ENCODE measurements at places on chromosomes 5 and 9.

- DNase-seq = peak; percentile 36
These were observed 80.1 kb downstream of the COL15A1 start for GRCh38 chr9:99023831-99024230.

- no peak for DNase-seq
These were observed 615.0 kb upstream of the RIOK2 start for GRCh38 chr5:97797994-97798451.

DNA sequence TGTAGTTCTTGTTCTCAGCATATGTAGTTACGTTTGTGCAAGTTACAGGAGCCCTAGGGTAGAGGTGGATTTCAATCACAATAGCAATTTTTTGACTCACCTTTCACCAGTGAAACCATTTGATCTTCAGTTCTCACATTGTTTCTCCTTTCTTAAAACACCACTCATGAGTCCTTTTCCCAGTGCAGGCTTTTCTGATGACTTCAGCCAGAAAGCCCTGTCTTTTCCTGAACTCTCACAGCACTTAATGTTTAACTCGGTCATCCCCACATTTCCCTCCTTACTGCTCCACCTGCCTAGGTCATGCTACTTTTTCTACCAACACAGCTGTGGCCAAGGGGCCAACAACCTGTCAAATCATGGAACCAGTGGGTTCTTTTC lies 37.9 kb downstream of the ARHGEF28 start:
- DNase-seq = no peak

DNA sequence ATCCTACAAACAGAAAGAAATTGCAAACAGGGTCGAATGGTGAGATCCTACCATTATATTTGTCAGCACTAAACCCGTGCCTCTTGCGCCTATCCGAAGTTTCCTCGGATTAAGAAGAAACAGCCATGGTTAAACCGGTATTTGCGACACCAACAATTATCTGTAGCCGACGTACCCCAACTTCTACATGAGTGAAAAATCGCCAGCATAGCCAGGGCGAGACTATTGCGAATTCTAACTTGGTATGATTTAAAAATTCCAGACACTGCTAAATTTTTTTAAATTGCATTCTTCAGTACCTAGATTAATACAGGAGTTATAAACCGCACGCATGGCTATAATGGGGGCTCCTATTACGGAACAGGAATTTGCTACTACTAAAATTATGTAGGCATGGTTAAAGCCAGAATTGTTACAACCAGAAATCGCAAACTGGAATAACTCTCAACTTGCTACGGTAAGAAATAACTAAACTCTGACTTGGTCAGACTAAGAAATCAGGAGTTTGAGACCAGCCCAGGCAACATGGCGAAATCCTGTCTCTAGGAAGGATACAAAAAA lies 25.3 kb upstream of the ANXA2R start:
- DNase-seq = no peak

DNA sequence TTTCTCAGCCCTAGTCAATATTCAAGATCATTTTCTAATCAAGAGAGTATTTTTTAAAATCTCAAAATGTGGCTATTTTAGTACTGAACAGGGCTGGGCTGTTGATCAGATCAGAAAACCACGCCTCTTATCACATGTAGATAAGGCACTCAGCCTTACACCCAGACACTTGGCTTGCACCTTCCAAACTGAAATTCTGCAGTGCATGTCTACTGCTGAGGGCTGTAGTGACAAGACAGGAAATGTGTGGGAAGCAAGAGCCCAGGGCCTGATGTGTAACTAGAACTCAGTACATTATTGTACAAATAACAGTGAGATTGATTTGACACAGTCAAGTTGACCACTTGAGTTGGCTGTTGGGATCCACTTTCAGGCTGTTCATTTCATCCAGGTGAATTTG lies 48.6 kb downstream of the UBE2QL1 start:
- no peak for DNase-seq

DNA sequence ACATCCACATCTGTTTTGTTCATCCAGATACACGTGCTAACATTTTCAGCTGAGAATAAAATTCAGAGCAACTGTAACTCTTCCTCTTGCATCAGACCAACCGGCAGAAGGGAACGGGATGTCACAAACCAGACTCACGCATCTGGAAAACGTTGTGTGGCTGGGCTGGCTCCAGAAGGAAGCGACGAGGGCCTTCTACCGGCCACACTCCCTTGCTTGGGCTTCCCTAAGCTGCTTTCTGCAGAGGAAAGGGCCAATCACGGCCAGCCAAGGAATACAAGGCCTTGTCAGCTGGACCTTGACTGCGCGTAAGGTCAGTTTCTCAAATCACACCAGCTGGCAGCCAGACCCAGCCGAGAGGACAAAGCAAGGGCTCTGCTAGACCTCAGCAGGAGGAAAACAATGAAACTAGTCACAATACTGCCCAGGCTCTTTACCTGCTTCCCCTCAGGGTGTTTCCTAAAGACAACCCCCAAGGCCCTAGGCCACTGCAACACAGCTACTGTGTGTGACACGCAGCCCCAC lies 106.1 kb downstream of the THBS4 start:
- DNase-seq = no peak

- no peak for DNase-seq
These were observed 350.0 kb upstream of the ISL1 start for GRCh38 chr5:51033215-51033614.

DNA sequence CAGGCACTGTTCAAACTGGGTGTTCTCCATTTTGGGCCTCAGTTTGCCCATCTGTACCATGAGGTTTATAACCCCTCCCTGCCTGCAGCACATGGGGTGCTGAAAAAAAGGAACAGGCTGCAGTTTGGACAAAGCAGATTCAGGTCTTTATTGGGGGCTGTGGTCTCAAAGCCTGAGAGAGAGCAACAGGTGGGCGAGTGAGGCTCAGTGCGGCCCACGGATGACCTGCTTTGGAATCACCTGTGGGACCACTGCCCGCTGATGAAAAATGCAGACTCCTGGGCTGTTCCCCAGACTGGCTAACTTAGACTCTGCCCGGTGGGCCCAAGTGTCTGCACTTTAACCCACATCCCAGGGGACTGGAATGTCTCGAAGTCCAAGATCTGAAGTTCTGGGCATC lies 11.8 kb upstream of the DAB2IP start:
- no peak for DNase-seq

DNA sequence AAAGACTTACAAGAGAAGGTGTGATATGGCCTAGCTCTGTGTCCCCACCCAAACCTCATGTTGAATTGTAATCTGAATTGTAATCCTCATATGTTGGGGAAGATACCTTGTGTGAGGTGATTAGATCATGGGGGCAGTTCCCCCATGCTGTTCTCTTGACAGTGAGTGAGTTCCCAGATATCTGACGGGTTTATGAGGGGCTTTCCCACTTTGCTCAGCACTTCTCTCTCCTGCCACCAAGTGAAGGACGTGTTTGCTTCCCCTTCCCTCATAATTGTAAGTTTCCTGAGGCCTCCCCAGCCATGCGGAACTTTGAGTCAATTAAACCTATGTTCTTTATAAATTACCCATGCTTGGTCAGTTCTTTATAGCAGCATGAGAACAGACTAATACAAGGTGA lies 49.0 kb downstream of the CDO1 start:
- no peak for DNase-seq

GRCh38 chr9:136426787-136427186 lies 12.9 kb downstream of the INPP5E start:
- DNase-seq = no peak

DNA sequence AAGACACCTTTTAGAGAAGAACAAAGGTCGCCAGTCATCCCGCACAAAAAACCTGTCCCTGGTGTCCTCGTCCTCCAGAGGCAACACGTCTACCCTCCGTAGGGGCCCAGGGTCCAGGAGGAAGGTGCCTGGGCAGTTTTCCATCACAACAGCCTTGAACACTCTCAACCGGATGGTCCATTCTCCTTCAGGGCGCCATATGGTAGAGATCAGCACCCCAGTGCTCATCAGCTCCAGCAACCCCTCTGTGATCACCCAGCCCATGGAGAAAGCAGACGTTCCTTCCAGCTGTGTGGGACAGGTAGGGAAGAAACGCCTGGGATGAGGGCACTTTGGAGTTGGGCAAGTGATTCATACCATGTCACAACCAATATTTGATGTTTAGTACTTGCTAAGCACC lies 77.4 kb downstream of the SH3RF2 start:
- no peak for DNase-seq

DNA sequence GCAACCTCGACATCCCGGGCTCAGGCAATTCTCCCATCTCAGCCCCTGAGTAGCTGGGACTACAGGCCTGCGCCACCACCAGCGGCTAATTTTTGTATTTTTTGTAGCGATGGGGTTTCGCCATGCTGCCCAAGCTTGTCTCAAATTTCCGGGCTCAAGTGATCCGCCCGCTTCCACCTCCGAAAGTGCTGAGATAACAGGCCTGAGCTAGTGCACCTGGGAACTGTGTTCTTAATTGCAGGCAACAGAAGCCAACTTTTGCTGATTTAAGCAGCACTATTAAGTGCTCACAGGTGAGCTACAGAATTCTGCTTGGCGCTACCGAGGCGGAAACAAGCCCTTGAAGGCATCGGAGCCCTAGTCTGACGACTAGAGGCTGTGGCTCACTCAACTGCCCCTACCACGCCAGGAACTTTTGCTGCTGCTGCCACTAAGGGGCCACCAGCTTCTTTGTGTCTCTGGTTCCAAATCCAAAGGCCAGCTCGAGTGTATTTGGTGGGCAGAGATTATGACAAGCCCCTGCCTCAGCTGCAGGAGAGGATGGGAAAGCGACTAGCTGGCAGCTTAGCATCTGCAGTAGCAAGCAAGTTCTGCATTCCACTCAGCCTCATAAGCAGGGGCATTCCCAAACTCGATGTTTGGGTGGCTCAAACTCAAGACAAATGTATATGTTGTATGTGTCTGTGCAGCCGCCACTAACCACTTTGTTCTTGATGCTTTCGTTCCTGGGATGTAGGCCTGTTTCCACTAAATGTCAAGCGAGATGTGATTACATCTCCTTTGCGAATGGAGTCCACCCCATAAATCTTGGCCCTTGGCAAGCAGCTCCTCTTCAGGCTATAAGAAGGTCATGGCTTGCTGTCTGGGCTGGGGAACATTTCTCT lies 10.6 kb upstream of the HMCN2 start:
- no peak for DNase-seq

- DNase-seq = no peak
These were observed 70.5 kb downstream of the MLLT3 start for GRCh38 chr9:20551835-20552234.

DNA sequence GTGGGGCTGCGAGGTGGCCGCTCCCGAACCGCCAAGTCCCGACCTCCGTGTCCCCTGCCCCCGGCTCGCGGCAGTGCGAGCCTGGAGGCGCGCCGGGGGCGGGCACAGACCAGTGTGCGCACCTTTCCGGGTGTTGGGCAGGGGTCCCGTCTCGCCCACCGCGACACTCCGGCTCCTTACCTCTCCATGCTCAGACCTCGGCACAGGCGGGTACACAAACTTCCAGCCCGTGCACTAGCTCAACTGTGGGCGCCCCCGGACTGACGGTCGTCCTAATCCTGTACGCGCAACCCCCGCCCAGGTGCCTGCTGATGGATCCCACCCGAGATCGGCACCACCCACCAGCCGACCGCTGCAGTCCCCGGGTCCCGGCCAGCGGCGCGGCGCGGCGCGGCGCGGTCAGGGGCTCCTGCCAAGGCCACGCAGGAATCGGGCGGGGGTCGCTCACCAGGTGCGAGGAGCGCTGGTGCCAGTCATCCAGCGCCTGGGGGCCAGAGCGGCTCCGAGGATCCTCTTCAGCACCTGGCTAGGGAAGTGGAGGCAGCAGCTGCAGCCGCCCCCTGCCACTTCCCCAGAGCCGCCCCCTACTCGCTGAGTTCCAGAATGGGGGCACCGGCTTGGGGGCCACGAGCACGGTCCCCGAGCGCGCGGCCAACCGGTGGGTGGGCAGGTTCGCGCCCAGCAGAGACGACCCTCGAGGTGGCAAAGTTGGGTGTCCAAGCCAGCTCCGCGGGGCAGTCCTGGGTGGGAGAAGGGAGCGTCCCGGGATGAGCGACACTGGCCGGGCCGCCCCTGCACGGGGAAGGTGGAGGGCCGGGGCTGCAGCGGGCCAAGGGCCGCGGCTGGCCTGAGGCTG lies 511 bp downstream of the SEMA5A start:
- no peak for DNase-seq

GRCh38 chr9:128862401-128862851 lies 19.3 kb downstream of the KYAT1 start:
- no peak for DNase-seq

DNA sequence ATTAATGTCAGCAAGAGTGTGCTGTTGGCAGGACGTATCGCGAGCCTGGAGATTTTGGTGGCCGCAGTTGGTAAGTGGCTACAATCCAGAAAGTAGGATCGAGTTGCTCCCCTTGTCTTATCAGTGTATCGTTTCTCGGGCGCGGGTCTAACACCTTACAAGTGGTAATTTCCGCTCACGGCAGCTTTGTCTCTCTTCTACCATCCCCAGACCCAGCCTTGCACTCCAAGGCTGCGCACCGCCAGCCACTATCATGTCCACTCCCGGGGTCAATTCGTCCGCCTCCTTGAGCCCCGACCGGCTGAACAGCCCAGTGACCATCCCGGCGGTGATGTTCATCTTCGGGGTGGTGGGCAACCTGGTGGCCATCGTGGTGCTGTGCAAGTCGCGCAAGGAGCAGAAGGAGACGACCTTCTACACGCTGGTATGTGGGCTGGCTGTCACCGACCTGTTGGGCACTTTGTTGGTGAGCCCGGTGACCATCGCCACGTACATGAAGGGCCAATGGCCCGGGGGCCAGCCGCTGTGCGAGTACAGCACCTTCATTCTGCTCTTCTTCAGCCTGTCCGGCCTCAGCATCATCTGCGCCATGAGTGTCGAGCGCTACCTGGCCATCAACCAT lies 1.1 kb downstream of the PTGER4 start:
- no peak for DNase-seq

GRCh38 chr9:35910613-35911359 lies 1.5 kb downstream of the SPAAR start:
- no peak for DNase-seq

DNA sequence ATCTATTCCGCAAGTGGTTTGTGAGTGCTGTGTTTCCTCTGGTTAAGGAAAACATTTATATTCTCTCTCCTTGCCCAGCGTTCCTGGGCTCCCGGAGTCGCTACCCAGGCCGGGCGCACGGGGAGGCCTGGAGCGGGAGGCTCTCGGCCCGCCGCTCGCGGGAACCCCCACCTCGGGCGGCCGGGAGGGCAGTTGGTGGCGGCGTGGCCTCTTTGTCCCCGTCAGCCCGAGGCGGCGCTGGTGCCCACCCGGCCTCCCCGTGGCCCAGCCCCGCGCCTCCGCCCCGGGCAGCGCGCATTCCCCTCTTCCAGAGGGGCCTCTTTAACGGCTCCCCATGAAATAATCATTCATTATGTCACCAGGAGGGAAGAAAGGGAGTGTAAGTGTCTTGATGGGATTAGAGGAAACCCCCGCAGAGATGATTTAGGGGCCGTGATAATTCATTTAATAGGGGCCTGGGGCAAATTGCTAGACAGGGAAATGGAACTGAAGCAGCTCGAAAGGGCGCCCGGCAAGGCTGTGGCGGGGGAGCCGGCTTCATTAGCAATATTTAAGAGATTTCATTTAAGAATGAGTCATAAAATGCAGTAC lies 181.9 kb upstream of the TBCA start:
- DNase-seq = no peak

GRCh38 chr5:82917584-82917983 lies 159.6 kb downstream of the TMEM167A start:
- DNase-seq = no peak

All from NCI-H1417 treated with DMSO at 0.1 percent for 48 hours (cell line).